NCI-H524 treated with DMSO at 0.1 percent for 48 hours (cell line): ENCODE measurements at places on chromosomes 5 and 9.

DNA sequence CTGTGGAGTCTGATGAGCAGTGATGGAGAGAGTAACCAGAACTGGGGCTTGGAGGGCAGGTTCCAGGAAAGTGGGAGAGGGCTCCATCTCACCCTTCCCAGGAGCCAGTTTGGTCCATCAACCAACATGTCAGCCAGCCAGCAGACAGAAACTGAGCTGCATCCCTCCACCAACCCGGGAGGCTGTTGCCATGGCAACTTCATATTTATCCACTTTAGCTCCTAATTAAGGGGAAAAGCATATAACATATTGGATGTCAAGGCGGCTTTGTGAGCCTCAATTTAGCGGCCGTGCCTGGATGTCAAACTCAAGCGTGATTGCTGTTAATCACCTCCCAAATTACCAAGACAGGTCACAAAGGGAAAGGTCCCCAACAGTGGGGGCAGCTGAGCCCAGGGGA, 81.5 kb upstream of the ARAP3 start:
- DNase-seq = no peak

GRCh38 chr9:13942695-13943094, 371.2 kb downstream of the NFIB start:
- no peak for DNase-seq

- DNase-seq = no peak
These were observed 24.6 kb downstream of the RAPGEF6 start for GRCh38 chr5:131610198-131611063.

DNA sequence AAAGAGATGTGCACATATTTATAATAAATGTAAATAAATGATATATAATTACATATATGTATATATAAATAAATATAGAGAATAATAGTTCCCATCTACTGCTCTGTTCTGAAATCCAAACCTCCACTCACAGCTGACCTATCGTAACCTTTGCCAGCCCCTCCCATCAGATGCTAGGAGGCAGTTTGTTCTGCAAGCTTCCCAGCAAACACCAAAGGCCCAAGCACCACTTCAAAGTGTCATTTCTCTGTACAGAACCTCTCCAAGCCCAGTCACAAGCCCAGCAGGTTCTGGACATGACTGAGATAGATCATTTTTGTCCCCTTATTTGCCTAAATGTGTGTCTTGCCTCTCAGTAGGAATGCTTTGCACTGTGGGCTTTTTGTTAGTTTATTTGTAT, 62.4 kb downstream of the MFAP3 start:
- DNase-seq = no peak

DNA sequence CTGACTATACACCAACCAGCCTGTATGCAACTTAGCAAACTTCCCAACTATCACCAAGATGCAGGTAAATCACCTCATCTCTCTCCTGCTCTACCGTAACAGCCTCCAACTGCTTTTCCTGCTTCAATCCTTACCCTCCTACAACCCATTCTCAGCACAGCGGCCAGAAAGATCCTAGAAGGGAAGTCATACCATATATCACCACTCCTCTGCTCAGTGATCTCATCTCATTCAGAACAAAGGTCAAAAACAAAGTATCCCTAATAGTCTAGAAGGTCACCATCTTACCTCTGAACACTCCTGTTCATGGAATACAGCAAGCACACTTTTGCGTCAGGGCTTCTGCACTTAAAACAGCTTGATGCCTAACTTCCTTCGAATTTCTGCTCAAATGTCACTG, 62.2 kb upstream of the RNF38 start:
- no peak for DNase-seq

DNA sequence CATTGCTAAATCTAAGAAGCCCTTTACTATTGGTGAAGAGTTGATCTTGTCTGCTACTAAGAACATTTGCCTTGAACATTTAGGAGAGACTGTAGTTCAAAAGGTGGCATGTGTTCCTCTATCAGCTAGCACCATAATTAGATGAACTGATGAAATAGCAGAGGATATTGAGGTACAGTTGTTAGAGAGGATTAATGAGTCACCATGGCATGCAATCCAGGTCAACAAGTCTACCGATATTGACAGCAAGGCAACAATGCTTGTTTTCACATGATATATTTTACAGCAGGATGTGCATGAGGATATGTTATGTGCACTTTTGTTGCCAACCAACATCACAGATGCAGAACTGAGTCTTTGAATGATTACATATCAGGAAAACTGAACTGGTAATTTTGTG, 134.3 kb upstream of the CDH9 start:
- no peak for DNase-seq

DNA sequence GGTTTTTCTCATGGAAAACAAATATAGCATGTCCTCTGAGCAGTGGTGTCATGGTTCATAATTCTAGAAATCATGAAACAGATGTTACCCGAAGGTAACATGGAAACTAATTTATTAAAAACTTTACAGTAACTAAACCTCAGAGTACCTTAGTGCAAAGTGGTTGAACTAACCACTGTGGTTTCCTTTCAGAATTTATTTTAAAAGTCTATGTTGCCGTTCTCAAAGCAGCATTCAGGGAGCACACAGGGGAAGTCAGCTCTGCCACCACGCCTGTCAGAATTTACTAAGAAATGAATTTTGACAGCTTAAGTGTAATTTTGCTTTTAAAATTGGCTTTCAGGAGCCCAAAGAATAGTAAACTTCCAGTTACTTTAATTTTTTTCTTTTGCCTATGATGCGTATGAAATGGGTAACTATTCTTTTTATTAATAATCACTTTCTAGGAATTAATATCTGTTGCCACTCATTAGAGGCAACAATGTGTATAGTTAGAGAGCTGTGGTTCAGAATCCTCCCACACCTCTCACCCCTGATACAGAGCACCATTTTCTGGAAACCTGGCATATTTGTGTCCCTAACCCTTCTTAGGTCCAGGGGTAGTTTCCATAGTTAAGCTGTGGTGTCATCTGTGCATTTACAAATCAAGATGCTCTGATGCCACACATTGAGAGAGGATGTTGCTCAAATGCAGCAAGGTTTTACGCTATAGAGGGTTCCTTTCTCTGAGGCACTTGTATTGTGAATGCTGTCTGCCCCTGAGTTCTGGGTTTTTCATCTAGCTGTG, 202.6 kb downstream of the ZSWIM6 start:
- no peak for DNase-seq

- no peak for DNase-seq
These were observed 245.3 kb downstream of the SH3GL2 start for GRCh38 chr9:17824191-17824590.

GRCh38 chr5:35317586-35317985, 87.3 kb upstream of the PRLR start:
- no peak for DNase-seq

GRCh38 chr5:124444147-124444775, 302.2 kb downstream of the ZNF608 start:
- no peak for DNase-seq

DNA sequence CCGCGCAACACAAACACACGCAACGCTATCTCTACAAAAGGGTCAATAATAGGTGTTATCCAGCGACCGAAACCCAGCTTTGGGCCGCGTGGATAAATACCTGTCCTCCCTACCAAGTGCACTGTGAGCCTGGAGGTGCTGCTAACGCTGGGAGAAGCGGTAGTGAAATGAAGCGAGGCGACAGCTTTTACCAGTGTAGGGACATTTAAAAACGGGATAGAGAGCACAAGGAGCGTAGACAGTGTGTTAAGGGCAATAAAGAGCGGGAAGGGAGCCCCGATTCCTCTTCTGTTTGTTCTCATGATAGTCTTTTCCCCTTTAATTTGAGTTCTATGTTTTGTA, 421 bp upstream of the DEPDC1B start:
- DNase-seq = no peak

DNA sequence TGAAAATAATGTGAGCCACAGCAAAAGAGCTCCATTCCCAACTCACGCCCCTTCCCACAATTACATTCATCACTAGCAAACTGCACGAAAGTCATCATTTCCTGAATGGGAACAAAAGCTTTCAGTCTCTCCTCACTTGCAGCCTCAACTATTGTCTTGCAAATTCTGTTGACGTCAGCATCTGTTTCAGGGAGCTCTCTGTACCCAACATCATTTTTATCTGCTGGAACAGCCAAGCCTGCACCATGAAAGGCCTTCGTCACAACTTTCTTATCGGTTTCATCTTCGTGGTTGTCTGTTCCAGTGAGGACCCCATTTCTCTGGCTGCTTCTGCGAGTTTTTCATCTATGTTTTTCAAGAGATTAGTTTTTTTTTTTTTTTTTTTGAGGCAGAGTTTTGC, 14.3 kb upstream of the RNF130 start:
- no peak for DNase-seq

GRCh38 chr5:134275822-134276221, 49.9 kb upstream of the PPP2CA start:
- DNase-seq = peak; percentile 90
